NCI-H1694 treated with DMSO at 0.1 percent for 48 hours (cell line): ENCODE measurements at places on chromosomes 1 and 21.

- DNase-seq = no peak
Observed at GRCh38 chr1:11307852-11308251, 34.9 kb downstream of the UBIAD1 start.

DNA sequence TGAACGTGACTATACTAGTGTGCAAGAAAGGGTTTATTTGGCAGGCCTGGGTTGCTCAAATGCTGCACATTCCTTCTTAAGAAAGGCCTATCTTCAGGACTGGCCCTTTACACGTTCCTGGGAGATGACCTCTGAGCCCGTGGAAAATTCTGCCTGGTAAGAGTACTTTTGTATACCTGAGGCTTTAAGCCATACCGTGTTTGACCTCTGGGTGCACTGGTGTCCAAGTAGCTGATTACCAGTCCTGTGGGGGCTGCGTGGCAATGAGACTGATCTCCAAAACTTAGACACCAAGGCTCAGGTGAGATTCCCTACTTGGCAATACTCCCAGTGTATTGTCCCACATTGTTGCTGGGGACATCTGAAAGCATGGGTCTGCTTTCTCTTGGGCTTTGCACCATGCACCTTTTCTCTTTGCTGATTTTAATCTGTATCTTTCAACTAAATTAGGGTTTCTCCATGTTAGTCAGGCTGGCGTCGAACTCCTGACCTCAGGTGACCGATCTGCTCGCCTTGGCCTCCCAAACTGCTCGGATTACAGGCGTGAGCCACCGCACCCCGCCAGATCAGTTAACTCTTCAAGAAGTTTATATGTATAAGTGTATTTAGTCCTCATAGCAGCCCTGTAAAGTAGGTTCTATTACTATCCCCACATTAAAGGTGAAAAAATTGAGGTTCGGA is 44.5 kb downstream of the TRIM33 start:
- no peak for DNase-seq

DNA sequence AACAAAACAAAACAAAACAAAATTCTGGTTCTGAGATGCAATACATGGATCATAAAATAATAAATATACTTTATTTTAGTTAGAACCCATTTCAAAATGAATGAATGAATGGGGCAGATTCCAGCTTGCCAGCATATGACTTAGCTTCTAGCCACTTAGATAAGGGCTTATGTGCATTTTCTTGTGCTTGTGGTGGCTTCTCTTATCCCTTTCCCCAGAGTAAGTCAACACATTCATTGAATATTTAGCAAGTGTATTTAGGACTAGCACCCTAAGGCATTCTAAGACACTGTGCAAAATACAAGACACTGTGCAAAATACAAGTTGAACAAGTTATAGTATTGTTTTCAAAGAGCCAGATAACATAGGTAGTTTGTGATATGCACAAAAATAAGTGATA is 4.7 kb downstream of the ADIPOR1 start:
- no peak for DNase-seq

GRCh38 chr21:16406355-16406754 is 676.6 kb downstream of the USP25 start:
- no peak for DNase-seq

DNA sequence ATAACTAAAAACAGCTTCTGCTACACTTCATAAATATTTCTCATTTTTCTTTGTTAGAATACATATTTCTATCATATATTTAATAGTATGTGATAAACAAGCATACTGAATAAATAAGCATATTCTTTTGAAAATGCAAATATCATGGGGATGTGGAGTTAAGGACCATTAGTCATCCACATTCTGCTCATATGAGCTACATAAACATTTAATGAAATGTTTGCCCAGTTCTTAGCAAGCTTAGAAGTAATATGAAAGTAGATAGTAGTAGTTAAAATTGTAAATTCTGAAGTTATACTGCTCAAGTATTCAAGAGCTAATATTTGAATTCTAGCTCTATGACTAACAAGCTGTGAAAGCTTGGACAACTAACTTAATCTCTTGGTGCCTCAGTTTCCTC is 10.1 kb upstream of the GORAB start:
- no peak for DNase-seq

- DNase-seq = no peak
Observed at GRCh38 chr21:45177039-45177438, 102.7 kb downstream of the ADARB1 start.

GRCh38 chr1:220884981-220885918 is 6.0 kb downstream of the HLX start:
- DNase-seq = no peak

DNA sequence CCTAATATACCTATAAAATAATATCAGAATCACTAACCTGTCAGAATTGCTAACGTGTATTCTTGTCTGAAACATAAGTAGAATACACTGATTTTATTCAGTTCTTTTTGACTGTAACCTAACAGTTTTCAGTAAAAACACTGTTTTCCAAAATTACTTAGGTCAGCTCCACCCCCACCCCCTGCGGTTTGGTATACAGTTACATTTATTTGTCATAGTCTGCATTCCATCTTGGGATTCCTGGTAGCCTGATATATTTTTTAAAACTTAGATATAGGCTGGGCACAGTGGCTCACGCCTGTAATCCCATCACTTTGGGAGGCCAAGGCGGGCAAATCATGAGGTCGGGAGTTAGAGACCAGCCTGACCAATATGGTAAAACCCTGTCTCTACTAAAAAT is 19.8 kb upstream of the ABCD3 start:
- no peak for DNase-seq

DNA sequence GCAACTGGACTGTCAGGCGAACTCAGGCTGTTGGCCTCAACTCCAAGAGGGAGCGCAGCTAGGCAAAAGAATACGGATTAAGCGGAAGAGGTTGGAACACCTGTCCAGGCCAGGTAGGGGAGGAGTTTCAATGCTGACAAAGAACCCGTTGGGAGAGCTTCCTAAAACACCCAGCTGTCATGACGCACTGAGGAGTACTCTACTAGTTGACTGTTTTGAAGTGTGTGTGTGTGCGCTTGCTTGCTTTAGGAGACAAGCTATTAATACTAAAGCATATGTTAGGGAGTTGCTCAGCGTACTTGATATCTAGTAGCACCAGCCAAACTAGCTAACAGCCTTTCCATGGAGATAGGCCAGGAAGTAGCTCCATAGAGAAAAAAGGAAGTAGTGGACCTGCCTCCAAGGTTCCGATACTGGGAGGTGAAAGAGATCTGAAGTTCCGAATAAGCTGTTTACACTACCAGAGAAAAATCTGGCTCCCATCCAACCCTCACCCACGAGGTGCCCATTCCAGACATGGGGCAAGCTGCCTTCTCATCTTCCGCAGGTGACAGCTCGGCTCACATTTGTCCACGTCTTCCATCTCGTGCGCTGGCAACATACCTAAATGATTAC is 974 bp upstream of the FNBP1L start:
- DNase-seq = peak; percentile 84

DNA sequence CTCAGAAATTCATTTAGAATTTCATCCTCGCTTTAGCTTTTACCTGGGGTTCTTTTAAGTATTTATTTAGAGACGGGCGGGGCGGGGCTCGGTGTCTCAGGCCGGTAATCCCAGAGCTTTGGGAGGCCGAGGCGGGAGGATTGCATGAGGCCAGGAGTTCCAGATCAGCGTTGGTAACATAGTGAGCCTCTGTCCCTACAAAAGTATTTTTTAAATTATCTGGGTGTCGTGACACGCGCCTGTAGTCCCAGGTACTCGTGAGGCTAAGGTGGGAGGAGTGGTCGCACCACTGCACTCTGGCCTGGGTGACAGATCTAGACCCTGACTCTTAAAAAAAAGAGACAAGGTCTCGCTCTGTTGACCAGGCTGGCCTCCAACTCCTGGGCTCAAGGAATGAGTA is 942 bp upstream of the RSBN1 start:
- no peak for DNase-seq

DNA sequence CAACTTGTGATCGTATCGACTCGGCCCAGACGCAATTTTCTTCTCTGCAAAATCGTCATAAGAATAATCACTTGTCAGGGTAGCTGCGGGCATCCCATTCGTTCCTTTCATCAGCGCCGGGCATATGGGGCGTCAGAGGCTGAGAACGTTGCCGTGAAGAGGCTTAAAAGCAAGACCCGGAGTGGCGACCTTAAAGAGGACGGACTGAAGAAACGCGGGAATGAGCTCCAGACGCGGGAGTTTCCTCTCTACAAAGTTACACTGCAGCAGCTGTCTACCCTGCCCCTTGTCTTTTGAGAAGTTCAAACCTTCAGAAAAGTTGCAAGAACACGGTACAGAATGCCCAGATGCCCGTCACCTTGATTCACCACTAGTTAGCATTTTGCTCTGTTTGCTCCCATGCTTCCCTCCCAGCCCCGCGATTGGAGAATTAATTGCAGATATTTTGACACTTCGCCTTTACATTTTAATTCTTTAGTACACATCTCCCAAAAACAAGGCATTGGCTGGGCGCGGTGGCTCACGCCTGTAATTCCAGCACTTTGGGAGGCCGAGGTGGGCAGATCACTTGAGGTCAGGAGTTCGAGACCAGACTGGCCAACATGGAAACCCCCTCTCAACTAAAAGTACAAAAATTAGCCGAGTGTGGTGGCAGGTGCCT is 967 bp downstream of the CENPS start:
- no peak for DNase-seq

- DNase-seq = no peak
Observed at GRCh38 chr1:180530501-180530900, 28.1 kb upstream of the ACBD6 start.

- DNase-seq = no peak
Observed at GRCh38 chr1:39148942-39149341, 55.6 kb upstream of the MACF1 start.

GRCh38 chr1:200740571-200741208 is 2.0 kb downstream of the CAMSAP2 start:
- DNase-seq = no peak

DNA sequence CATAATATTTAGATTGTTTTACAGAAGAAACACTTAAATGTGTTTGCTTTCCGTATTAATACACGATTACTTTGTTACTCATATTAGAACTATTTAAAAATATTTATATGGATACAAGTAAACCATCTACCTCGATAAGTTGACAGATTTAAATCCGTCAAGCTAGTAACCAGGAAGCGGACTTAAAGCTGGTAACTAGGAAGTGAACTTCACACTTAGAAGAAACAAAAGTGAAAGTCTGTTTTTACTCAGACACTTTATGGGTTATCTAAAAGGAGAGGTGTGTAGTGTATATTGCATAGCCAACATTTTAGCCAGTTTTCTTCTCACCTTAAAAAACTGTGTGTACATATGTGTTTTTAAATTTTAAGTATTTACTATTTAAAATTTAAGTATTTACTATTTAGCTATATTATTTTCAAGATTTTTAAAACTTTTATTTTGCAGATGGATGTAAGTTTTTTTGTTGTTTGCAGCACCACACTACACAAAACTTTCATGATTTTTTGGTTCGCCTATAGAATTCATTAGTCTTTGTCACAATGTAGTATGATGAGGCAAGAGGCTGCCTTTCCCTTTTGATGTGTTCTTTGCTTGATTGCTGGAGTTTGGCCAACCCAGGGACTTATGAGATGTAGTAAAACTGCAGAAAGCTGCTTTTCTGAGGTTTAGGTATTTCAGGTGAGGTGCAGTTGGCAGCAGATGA is 2.7 kb downstream of the USP25 start:
- no peak for DNase-seq

DNA sequence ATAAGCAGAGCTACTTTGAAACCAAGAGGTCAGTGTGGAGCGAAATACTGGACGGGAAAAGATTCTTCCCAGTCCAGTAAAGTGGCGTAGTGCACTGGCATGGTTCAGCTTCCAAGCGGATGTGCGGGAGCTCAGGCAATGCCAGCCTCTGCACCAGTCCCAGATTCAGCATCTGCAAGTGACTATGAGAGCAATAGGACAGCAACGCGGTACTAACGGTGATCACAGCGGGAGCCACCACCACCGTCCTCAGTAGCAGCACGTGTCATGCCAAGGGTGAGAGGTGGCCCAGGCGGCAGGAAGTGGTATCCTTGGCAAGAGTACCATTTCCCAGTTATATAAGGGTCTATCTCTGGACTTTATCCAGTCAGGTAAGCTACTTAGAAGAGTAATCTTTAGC is 17.8 kb downstream of the PLD5 start:
- no peak for DNase-seq

DNA sequence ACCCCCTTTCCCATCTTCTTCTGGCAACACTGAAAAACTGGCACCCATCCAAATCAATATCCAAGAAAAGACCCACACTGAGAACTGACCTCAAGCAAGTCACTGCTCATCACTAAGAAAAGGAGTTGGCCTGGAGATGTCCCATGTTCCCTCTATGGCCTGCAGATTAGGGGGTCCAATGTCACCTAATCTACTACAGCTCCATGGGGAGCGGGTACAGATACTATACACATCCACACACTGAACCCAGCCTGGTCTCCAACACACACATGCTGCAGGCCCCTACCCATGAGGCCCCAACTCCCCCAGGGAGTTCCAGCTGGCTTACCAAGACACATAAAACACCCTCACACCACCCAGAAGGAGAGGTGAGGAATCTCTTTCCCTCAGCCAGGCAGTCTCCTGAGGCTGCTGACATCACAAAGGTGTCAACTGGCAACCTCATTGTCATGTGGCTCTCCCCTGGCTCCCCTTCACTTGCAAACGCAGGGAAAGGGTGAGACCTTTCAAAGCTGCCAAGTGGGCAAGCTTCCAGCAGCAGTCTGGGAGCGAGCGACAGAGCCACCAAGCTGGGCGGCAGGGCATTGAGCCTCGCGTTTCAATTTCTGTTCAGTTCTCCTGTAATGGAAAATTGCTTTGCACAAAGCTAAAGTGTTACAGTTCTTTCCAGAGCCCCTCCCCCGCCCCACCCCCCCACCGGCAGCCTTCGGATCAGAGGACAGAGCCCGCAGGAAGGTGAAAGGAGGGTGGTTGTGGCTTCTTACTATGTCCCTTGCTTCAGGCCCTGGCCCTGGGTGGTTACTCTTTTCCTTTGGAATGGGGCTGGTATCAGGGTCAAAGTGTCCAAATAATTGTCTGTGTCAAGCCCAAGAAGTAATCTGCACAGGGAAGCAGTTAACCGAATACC is at the start of gene LRRC52:
Gene LRRC52 (plus strand): TSS at position 469 of the 907 bp plus-strand sequence. CDS start 297 bp downstream, at position 766.
- peak; percentile 83 for DNase-seq

GRCh38 chr1:234528074-234528865 is 49.3 kb upstream of the TARBP1 start:
- no peak for DNase-seq

GRCh38 chr1:40664167-40664537 is 1.3 kb downstream of the RIMS3 start:
- peak; percentile 50 for DNase-seq

GRCh38 chr1:34330061-34330460 is 153.4 kb downstream of the C1orf94 start:
- DNase-seq = no peak

DNA sequence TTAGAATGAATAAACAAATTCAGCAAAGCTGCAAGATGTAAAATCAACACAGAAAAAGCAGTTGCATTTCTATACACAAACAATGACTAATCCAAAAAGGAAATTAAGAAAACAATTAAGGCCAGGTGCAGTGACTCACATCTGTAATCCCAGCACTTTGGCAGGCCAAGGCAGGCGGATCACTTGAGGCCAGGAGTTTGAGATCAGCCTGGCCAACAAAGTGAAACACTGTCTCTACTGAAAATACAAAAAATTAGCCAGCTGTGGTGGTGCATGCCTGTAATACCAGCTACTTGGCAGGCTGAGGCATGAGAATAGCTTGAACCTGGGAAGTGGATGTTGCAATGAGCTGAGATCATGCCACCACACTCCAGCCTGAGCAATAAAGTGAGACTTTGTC is 22.3 kb downstream of the THEM4 start:
- DNase-seq = no peak
